ENCODE measurements at places on chromosomes 2 and 18.
A peak's percentile ranks its signal among the peaks of the same experiment; 100 is the strongest.

DNA sequence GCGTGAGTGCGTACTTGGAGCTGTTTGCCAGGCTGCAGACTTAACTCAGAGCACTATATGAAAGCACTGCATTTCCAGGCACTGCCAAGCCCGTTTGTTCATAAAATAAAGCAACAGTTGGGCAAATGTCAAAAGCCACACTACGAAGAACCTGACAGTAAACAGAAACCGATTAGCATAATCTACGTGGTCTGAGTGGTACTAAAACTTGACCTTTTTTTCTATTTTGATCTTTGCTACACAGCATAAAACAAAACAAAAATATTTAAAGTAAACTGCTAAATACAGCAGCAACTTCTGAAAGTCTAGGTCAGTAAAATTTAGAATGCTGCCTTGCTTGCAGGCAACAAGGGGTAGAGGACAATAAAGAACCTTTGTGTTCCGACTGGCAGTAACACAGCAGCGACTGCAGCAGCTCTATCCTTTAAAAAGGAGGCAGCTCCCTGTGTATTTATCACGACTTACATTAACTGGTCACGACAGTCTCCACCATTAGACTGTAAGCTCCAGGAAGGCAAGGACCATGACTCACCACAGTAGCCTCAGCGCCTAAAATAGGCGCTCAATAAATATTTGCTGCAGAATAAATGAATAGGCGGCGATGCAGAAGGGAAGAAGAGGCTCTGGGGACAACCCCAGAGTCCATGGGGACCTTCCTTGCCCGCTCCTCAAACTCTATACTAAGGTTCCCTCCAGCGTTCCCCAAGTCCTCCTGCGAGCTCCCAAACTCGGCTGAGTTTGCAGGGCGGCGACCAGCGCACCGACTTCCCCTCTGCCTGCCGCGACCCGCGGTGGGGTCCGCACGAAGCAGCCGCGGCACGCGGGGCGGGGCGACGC lies 902 bp downstream of the SS18 start:
- DNase-seq = peak; percentile 26

DNA sequence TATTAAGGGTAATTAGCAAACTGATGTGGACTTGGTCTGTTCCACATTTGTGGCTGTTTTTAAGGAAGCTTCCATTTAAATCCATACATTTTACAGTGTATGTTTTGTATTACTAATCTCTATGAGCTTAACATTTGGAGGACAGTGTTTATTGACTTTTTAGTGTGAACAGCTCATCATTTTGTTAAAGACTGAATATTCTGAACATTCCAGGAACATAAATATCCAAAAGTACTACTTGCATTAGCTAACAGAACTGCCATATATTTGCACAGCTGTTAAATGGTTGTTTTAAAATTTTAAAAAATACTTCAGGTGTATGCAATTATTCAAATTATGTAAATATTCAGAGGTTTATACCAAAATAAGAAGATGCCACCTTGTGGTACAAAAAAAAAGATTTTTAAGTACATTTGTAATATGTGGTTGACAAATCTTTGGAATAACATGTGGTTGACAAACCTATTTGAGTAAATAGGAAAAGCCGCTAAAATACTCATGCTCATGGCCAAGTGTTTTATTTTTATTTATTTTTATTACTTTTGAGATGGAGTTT lies 439.7 kb upstream of the FANCL start:
- DNase-seq = no peak

DNA sequence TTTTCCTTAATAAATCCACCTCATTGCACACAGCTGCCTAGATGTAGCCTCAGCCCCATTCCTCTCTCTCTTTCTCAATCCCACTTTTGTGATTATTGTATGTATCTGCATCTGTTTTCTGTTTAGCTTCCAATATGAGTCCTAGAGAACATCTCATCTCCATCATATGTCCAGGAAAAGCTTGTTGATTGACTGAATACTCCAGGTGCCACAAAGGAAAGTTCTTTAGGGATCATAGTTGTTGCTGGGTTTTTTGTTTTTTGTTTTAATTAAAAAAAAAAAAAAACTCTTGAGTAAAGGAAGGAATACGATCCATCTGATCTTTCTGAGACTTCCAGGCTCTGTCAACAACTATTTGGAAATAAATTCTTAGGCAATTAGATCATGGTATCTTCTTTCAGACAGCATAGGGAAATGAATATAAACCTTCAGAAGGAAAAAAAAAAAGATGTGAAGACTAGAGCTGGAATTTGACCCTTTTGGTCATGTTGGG lies 42.5 kb downstream of the KIAA2012 start:
- no peak for DNase-seq

- DNase-seq = no peak
Observed at GRCh38 chr2:174972924-174973323, 32.3 kb downstream of the CHN1 start.

DNA sequence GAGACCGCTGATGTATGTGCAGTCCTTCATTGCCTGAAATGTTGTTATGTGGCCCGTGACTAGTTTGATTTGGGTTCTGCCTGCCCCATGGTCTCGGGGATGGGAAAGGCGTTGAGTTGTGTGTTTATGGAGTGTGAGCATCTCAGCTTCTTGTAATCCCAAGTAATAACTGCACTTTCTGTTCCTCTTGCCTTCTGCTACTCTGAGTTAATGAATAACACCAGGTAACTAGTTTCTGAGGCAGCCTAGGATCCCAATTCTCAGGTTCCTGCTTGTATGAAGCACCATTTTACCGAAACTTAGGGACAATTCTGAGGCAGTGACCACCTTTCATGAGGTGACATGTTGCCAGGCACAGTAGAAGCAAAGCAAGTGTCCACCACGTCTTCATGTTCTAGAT lies 170.0 kb downstream of the ALK start:
- DNase-seq = no peak

DNA sequence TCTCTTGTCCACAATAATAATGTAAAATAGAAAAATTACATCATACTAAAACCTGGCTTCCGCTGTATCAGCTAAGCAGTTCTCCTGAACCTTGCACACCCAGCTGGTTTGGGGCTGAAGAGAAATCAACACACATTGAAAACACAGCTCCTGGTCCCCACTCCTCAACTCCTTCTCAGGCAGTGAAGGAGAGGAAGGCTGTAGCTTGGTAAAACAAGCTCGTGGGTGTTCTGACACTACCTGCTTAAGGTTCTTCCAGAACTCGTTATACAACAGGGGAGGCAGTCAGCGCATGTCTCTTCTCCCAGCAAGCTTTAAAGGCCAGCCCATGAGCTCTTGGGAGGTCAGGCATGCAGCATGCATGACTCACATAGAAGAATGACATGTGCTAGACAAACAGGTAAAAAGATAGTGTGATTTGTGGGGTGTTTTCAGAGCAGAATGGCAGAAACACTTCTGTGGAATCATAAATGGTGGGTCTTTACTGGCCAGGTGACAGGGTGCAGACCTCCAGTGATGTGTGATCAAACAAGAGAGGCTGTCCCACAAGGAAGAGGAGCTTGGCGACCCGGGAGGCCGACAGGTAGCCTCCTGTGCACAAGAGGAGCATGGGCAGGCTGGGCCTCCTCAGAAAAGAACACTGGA lies 69.1 kb downstream of the UXS1 start:
- DNase-seq = no peak

- no peak for DNase-seq
Observed at GRCh38 chr2:173151671-173152401, 76.2 kb downstream of the MAP3K20 start.

GRCh38 chr2:58448065-58448507 lies 207.0 kb upstream of the FANCL start:
- peak; percentile 36 for DNase-seq

Measured in stimulated activated CD8-positive, alpha-beta memory T cell treated with anti-CD3 and anti-CD28 coated beads, Interleukin-4, amount 100 ng/mL, for 48 hours (primary cell).